ENCODE measurements at places on chromosomes 5 and 9. TPM values are rescaled to one million over a fixed set of nuclear protein-coding genes. Genes with fewer than 3 reads are reported as not detected.

DNA sequence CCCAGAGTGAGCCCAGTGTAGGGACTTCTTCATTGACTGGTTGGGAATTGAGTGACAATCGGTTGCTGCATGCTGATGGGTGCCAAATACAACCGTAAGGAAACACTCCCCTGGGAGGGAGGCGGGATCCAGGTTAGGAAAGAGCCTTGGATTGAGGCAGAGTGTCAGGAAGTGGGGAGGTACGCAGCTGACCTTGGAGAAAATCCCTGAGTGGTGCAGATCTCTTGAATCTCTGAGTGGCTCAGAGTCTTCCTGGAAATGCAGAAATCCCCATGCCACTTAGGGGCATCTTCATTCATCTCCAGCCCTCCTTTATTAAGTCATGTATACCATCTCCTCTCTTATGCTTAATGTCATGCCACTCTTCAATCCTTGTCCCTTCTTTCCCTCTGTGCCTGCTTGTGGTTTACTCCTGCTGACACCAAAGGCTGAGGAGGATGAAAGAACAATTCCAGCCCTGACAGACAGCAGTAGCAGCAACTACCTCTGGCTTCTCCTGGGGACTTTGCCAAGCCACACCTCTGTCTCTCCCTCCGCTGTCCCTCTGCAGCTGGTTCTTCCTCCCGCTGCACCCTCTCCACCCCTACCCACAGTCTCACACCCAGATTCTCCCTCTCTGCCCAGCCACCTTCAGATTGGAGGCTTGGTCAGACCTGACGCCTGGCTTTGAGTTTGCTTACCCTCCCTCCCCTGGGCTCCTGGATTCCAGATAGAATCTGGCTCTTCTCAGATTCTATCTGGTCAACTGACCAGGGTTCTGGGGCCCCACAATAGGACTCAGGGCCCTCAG, 14.1 kb upstream of the LCP2 start:
- H3K27me3 ChIP-seq, result no peaks in the 10 kb centered on the region
- H3K4me1 ChIP-seq, result no peaks in the 10 kb centered on the region
- peak overlapping the region; percentile 79 for H3K27ac ChIP-seq

DNA sequence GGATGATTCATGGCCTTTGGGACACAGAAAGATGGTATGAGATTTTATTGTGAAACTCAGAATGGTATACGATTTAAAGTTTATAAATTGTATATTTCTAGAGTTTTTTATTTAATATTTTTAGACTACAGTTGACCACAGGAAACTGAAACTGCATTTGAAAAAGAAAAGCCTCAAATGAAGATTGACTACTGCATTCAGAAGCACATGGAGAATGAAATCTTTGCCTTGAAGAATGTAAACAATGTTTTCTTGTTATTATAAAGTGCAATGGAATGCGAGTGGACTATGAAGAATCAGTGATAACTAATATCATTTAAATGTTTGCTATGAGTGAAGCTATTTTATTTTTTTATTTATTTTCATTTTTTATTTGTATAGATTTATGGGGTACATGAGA, 169.1 kb upstream of the CDH18 start:
- no peak overlapping the region for H3K27ac ChIP-seq
- no peak for DNase-seq
- no peaks in the 10 kb centered on the region for H3K36me3 ChIP-seq
- no peaks in the 10 kb centered on the region for H3K4me1 ChIP-seq
- no peak overlapping the region for H3K4me3 ChIP-seq

The ARHGEF28 gene
- 4.9 TPM for total RNA-seq

GRCh38 chr9:121658166-121658565, 6.7 kb downstream of the DAB2IP start:
- no peak for DNase-seq
- no peaks in the 10 kb centered on the region for H3K36me3 ChIP-seq
- H3K4me3 ChIP-seq, result no peak overlapping the region
- no peaks in the 10 kb centered on the region for H3K27me3 ChIP-seq
- peaks cover 82% of the 10 kb centered on the region for H3K4me1 ChIP-seq

The SLC45A2 gene
- 0.27 TPM for total RNA-seq

GRCh38 chr9:98547606-98548005, 161.1 kb downstream of the GABBR2 start:
- H3K27me3 ChIP-seq, result no peaks in the 10 kb centered on the region
- H3K36me3 ChIP-seq, result no peaks in the 10 kb centered on the region
- DNase-seq, result no peak
- H3K4me3 ChIP-seq, result no peak overlapping the region

The F12 gene
- total RNA-seq, result not detected

GRCh38 chr9:70413464-70413798, 1.0 kb downstream of the KLF9 start:
- H3K27me3 ChIP-seq, result no peaks in the 10 kb centered on the region
- H3K4me1 ChIP-seq, result peaks cover 49% of the 10 kb centered on the region
- H3K4me3 ChIP-seq, result peak overlapping the region; percentile 82
- no peak for DNase-seq

DNA sequence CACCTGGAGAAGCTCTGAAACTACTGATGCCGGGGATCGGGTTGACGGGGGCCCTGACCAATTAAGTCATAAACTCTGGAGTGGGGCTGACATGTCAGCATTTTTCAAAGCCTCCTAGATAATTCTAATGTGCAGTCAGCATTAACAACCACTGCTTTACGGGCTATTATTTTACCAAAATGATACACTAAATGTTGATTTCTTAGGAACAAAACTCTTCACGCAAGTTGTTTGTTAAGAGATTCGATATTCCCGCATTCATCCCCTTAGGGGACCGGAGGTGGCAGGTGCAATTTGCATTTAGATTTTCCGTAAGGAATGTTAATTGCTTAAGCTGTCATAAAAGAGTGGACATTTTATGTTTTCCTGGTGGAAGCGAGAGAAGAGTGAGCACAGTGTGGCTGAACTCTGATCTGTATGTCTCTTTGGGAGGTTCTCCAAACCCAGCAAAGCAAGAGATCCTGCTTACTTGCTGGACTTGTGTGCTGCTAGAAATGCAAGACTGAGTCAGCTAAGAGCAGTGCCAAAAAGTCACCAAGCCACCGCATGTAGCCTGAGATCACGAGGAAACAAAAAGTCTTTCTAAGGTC, 77.6 kb downstream of the UGCG start:
- no peaks in the 10 kb centered on the region for H3K27me3 ChIP-seq
- no peaks in the 10 kb centered on the region for H3K36me3 ChIP-seq
- no peak overlapping the region for H3K27ac ChIP-seq
- H3K4me3 ChIP-seq, result no peak overlapping the region
- no peak for DNase-seq

- no peaks in the 10 kb centered on the region for H3K36me3 ChIP-seq
- no peak overlapping the region for H3K4me3 ChIP-seq
- no peak overlapping the region for H3K27ac ChIP-seq
- H3K27me3 ChIP-seq, result peaks cover 6% of the 10 kb centered on the region
Observed at GRCh38 chr5:139387611-139388197, 2.0 kb downstream of the MZB1 start.

DNA sequence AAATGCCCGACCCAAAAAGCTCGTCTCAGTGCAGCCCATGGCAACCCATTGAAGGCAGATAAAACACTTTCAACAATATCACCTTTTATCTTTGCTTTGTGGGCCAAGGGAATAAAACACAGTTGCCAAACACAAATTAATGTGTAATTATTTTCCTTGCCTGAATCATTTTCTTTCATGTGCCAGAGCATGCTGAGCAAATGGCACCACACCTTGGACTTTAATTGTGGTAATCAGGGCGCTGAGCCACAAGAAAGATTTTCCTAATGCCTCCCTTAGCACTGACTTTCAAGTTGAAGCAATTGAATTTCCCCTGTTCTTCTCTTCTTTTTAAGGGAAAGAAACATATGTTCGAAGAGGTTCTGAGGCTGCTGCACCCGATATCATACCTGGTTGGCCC, 297.1 kb upstream of the MSX2 start:
- H3K27ac ChIP-seq, result no peak overlapping the region
- H3K27me3 ChIP-seq, result no peaks in the 10 kb centered on the region
- no peaks in the 10 kb centered on the region for H3K4me1 ChIP-seq
- no peak overlapping the region for H3K4me3 ChIP-seq
- H3K36me3 ChIP-seq, result no peaks in the 10 kb centered on the region

DNA sequence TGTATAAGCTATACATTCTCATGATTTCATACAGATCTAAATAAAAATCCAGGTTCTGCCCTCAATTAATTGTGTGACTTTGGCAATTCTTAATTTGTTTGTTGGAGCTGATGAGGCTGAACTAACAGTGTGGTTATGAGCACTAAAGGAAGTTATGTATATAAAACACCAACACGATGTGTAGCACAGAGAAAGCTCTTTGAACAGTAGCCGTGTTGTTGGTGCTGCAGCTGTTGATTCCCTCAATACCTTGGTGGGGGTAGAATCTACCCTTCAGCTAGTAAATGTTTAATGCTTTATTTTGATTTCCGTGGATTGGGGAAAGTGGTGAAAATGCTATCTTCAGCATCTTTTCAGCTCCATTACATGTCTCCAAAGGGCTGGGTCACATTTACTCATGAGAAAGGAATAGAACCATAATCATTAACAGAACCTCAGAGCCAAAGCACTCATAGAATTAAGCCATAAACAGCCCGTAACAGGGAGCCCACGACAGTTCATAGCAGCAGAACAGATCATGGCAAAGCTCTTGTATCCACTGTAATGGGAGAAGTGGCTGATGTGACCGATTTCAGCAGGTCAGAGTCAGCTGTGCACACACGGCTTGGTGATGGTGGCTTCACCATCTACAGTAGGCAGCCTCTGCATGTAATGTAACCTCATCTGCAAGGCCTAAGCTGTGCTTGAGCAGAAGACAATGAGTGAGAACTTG, 332.7 kb downstream of the DIRAS2 start:
- peaks cover 20% of the 10 kb centered on the region for H3K4me1 ChIP-seq
- no peak for DNase-seq
- H3K4me3 ChIP-seq, result no peak overlapping the region
- H3K27ac ChIP-seq, result no peak overlapping the region
- no peaks in the 10 kb centered on the region for H3K27me3 ChIP-seq

All from sigmoid colon (tissue), 7 donors.